K562 (cell line): ENCODE measurements at places on chromosomes 1 and 21. TPM values are rescaled to one million over a fixed set of nuclear protein-coding genes. Genes with fewer than 3 reads are reported as not detected.

DNA sequence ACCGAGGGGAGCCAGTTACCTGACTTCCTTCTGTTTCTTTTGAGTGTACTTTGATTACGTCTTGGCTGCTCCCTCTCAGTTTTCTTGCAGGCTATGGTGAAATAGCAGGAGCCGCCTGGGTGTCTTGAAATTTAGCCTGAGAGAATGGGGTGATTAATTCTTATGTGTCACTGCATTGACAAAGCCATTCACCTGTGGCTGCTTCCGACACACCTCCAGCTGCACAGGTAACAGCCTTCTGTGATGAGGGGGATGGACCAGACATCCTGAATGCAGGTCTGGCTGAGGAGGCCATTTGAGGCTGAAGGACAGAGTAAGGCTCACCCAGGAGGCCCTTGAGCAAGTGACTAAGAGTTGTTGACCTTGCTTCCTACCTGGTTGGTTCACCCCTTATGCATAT, 16.5 kb downstream of the CACNA1E start:
- DNase-seq: no peak
- H3K36me3 ChIP-seq: no peaks in the 10 kb centered on the region
- no peaks in the 10 kb centered on the region for H3K4me1 ChIP-seq
- H3K27ac ChIP-seq: no peak overlapping the region

- H3K27ac ChIP-seq: no peak overlapping the region
- DNase-seq: no peak
- no peaks in the 10 kb centered on the region for H3K36me3 ChIP-seq
- no peaks in the 10 kb centered on the region for H3K4me1 ChIP-seq
- H3K4me3 ChIP-seq: no peak overlapping the region
Observed at GRCh38 chr1:214933375-214933774, 149.2 kb upstream of the KCNK2 start.

- H3K27me3 ChIP-seq: peaks cover 10% of the 10 kb centered on the region
- no peak for DNase-seq
- no peak overlapping the region for H3K4me3 ChIP-seq
- no peak overlapping the region for H3K27ac ChIP-seq
Observed at GRCh38 chr1:171850651-171851350, 9.5 kb downstream of the DNM3 start.

DNA sequence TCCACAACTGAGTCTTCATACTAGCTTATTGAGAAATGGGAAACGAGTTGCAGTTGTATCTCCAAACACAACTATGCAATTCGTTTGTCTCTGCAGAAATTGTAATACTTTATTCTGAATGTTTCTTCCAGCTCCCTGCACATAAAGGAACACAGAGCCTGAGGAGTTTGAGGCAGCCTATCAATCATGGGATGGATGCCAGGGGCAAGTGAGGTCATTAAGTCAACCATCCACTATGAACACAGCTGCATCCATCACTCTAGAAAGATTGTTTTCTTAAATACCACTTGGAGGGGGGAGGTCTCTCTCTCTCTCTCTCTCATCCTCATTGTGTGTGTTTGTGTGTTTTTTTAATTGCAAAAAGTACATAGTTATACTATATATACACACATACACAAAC, 2.9 kb upstream of the PSMB2 start:
- H3K27ac ChIP-seq: no peak overlapping the region
- no peak overlapping the region for H3K4me3 ChIP-seq

DNA sequence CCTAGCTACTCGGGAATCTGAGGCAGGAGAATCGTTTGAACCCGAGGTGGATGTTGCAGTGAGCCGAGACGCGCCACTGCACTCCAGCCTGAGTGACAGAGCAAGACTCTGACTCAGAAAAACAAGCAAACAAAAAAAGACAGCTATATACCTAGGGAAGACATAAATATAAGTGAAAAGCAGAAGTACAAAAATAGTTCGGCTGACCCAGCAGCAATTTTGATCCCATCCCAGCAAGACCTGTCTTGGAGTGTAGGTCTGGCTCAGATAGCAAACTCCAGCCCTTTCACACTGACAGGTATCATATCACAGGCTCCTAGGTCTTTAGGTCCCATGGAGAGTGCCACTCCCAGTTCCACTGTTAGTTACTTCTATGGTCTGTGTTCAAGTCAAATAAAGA, 14.6 kb downstream of the MTX1 start:
- no peaks in the 10 kb centered on the region for H3K27me3 ChIP-seq
- no peak for DNase-seq
- no peak overlapping the region for H3K4me3 ChIP-seq
- peak overlapping the region; percentile 42; the same call in 2 of the 3 replicates for H3K27ac ChIP-seq

DNA sequence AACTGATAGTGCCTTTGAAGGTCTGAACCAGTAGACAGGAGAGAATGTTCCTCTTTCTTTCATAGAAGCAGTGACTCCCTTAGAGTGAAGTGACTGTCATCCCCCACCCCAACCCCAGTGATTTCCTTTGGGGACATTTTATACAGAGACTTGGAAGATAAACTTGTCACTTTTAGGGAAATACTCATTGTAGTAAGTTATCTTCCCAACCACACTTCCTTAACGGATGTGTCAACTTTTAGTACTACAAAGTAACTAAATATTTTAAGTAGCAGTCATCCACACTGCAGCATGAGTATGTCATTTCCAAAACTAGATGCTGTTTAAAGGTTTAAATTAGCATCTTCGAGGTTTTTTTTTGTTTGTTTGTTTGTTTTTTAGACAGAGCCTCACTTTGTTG, 13.7 kb downstream of the LRRC8B start:
- H3K27me3 ChIP-seq: no peaks in the 10 kb centered on the region
- peak overlapping the region; percentile 73 for H3K27ac ChIP-seq

DNA sequence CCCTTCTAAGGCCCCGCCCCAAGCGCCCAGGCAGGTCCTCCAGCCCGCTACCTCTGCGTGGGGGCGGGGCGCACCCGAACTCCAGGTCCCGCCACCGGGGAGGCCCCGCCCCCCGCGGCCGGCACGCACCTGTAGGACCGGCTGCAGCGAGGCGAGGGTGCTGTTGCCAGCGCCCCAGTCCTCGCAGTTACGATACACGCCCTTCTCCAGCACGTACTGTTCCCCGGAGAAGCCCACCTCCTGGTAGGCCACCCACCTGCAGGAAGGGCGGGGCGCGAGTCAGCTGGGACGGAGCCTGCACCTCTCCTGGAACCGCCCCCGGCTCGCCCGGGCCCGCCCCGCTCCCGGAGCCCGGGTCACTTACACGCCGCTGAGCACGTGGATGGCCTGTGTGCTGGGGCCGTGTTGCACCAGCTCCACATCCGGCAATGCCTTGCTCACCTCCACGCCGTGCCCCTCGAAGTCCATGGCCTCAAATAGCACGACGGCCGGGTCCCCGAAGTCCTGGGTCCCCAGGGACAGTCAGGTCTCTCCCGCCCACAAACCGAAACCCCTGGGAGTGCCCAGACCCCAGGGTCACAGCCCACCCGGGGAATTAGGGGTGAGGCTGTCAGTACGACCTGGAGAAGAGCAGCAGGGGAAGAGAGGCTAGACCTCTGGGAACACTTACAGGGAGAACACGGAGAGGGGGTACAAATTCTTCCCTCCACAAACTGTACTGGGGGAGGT, 17.3 kb downstream of the CRYBG2 start:
- DNase-seq: peak; percentile 96
- H3K27ac ChIP-seq: peak overlapping the region; percentile 85
- H3K4me1 ChIP-seq: peaks cover 21% of the 10 kb centered on the region
- no peaks in the 10 kb centered on the region for H3K36me3 ChIP-seq
- H3K4me3 ChIP-seq: peak overlapping the region; percentile 50

- H3K27me3 ChIP-seq: no peaks in the 10 kb centered on the region
- DNase-seq: no peak
- H3K4me3 ChIP-seq: no peak overlapping the region
- H3K27ac ChIP-seq: no peak overlapping the region
Observed at GRCh38 chr1:178055779-178056471, 38.0 kb upstream of the RASAL2 start.

DNA sequence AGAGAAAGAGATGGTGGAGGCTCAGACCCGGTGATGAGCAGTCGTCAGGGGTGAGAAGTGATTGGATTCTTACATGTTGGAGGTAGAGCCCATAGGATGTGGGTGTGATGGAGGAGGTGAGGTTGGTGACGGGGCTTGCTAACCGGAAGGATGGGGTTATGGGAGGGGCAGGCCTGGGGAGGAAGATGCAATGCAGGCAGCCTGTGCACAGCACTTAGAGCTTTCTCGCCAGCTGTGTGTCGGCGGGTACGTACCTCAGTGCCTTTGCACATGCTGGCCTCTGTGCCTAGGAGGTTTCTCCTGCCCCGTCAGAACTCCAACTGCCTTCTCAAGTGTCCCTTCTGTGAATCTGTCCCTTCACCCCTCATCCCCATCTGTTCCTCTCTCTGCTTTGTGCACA, 2.9 kb upstream of the BSND start:
- H3K4me3 ChIP-seq: no peak overlapping the region
- peaks cover 33% of the 10 kb centered on the region for H3K27me3 ChIP-seq

- DNase-seq: peak; percentile 47
- H3K27ac ChIP-seq: no peak overlapping the region
- no peaks in the 10 kb centered on the region for H3K36me3 ChIP-seq
- no peak overlapping the region for H3K4me3 ChIP-seq
- no peaks in the 10 kb centered on the region for H3K27me3 ChIP-seq
- H3K4me1 ChIP-seq: no peaks in the 10 kb centered on the region
Observed at GRCh38 chr1:158998781-158999161, 10.9 kb upstream of the IFI16 start.

- peak; percentile 65 for DNase-seq
- H3K4me3 ChIP-seq: no peak overlapping the region
- H3K27ac ChIP-seq: no peak overlapping the region
- no peaks in the 10 kb centered on the region; the same call in 2 of the 3 replicates for H3K4me1 ChIP-seq
Observed at GRCh38 chr21:32457360-32457840, 44.9 kb downstream of the EVA1C start.

DNA sequence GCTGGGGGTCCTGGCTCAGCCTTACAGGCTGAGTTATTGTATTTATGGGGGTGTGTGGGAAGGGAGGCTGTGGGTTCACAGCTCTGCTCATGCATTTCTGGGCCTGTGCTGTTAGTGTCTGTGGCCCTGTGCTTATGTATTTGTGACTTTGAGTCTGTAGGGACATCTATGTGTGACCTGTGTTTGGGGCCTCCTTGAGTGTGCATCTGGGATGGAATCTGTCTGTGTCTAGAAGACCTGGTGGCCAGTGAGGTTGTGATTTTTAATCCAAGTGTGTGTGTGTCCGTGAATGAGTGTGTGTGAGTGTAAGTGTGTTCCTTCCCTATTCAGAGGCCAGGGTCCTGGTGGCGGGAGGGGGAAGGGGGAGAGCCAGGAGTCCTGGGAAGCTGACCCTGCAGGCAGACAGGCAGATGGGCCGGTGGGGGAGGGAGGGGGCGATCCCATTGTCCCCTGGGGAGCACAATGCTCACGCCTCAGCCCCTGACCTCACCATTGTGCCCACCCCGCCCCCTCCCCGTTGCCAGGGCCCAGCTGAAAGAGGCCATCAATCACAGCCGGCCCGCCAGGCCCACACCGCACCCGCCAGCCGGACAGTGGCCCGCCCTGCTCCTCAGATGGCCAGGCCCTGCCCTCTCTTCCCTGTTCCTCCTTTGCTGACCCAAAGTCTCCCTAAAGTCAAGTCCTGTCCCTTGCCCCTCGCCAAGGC, 19.6 kb downstream of the SLC27A3 start:
- H3K27me3 ChIP-seq: no peaks in the 10 kb centered on the region
- no peak for DNase-seq
- peaks cover 54% of the 10 kb centered on the region for H3K4me1 ChIP-seq
- H3K4me3 ChIP-seq: no peak overlapping the region

DNA sequence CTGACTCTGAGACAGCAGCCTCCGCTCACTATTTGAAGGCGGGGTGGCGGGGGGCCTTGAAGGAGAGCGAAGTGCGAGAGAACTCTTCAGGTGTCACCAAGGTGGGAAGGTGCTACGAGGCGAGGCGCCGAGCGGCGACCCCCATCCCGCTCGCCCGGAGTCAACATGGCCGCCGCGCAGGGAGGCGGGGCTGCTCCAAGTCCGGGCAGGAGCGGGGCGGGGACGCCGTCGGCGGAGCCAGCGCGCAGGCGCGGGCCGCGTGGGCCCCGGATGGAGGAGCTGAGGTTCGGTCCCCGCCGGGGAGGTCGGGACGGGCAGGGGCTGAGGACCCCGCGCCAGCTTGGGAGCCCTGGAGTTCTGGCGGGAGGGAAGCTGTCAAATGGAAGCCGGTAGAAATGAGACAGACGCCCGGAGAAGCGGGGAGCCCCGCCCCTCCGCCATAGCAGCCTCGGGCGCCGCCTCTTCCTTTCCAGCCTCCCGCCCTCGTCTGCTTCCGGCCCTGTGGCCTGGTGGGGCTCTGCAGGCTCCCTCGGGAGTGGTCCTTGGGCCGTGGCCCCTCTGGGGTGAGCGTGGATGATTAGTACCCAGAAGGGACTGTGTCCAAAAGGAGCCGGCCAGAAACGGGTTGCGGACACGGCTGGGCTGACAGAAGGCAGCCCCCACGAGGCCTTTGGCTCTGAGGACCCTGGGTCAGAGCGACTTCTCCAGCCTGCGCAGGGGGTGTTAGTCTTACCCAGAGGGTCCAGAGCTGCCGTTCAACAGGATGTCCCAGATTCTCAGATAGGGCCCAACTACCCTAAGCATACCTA, at the start of gene PIGV:
PIGV (plus strand) TSS at position 245 of the 809 bp plus-strand sequence. CDS start 2,866 bp downstream, outside the sequence.
- H3K27ac ChIP-seq: peak within 1 kb of the TSS; percentile 98
- H3K27me3 ChIP-seq: no peaks in the 10 kb centered on the region
- DNase-seq: peak; percentile 95
- H3K36me3 ChIP-seq: peaks cover 10% of the 10 kb centered on the region

Gene FLVCR1
- 12.7 and 13.4 TPM in 2 replicates for total RNA-seq

Gene SLAMF9
- not detected in 2 replicates for total RNA-seq

DNA sequence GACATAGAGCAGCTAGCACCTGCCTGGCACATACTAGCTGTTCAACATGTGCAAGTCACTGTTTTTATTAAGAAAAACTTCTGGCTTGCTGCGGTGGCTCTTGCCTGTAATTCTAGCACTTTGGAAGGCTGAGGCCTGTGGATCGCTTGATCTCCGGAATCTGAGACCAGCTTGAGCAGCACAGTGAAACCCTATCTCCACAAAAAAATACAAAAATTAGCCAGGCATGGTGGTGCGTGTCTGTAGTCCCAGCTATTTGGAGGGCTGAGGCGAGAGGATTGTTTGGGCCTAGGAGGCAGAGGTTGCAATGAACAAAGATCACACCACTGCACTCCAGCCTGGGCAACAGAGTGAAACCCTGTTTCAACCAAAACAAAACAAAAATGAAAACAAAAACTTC, 27.7 kb upstream of the C8B start:
- DNase-seq: no peak
- H3K4me3 ChIP-seq: no peak overlapping the region
- H3K36me3 ChIP-seq: no peaks in the 10 kb centered on the region
- peaks cover 6% of the 10 kb centered on the region; the same call in 1 of the 3 replicates for H3K27me3 ChIP-seq
- no peaks in the 10 kb centered on the region for H3K4me1 ChIP-seq
- no peak overlapping the region for H3K27ac ChIP-seq

- peaks cover 50% of the 10 kb centered on the region for H3K36me3 ChIP-seq
- DNase-seq: no peak
- H3K4me1 ChIP-seq: peaks cover 52% of the 10 kb centered on the region
- no peak overlapping the region for H3K4me3 ChIP-seq
- no peaks in the 10 kb centered on the region for H3K27me3 ChIP-seq
Observed at GRCh38 chr1:155320252-155320651, 442 bp upstream of the RUSC1 start.

GRCh38 chr1:36908096-36908495, 126.2 kb downstream of the GRIK3 start:
- no peak for DNase-seq
- no peaks in the 10 kb centered on the region for H3K4me1 ChIP-seq
- H3K4me3 ChIP-seq: no peak overlapping the region
- no peaks in the 10 kb centered on the region for H3K36me3 ChIP-seq

Gene OR10J1
- total RNA-seq: not detected in 2 replicates

- H3K36me3 ChIP-seq: no peaks in the 10 kb centered on the region
- no peak for DNase-seq
- H3K4me1 ChIP-seq: peaks cover 5% of the 10 kb centered on the region; the same call in 1 of the 2 replicates
- H3K4me3 ChIP-seq: no peak overlapping the region
- H3K27me3 ChIP-seq: no peaks in the 10 kb centered on the region
- no peak overlapping the region for H3K27ac ChIP-seq
Observed at GRCh38 chr1:117573386-117574023, 32.3 kb upstream of the TENT5C start.

Gene DEPDC1
- total RNA-seq: 24.0 and 25.2 TPM in 2 replicates
